ENCODE measurements at places on chromosomes 7 and 10.

- DNase-seq, result no peak
Observed at GRCh38 chr10:89371079-89371478, 6.8 kb upstream of the IFIT1B start.

DNA sequence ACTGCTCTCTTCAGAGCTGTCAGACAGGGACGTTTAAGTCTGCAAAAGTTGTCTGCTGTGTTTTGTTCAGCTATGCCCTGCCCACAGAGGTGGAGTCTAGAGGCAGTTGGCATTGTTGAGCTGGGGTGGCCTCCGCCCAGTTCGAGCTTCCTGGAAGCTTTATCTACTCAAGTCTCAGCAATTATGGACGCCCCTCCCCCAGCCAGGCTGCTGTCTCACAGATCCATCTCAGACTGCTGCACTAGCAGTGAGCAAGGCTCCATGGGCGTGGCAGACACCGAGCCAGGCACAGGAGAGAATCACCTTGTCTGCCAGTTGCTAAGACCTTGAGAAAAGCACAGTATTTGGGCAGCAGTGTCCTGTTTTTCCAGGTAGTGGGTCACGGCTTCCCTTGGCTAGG is 98.1 kb downstream of the SDHAF3 start:
- DNase-seq, result no peak

GRCh38 chr7:54987772-54988171 is 31.0 kb upstream of the EGFR start:
- DNase-seq, result no peak

- no peak for DNase-seq
Observed at GRCh38 chr7:47609803-47610452, 28.0 kb upstream of the TNS3 start.

DNA sequence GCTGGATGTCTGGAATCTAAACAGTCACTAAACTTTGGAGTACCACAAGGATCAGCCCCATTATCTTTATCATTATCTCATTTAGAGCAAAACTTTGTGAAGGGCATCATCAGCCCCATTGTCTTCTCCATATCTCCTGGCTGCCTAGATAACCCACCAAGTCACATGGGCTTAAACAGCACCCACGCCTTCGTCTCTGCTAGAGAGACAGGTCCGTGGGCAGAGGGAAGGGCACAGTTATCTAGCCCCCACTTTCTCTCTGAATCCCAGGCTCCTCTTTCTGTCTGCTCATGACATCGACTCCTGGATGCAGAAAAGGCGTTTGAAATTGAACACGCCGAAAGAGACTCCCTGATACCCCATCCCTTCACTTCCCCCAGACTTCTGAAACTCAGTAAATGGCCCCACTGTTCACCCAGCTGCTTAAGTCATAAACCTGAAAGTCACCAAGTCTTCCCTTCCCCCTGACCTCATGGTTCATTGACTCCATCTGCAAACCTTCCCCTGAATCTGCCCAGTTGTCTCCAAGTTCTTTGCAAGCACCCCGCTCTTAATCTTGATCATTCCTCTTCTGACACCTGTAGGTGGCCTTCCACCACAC is 20.9 kb upstream of the PARD3 start:
- DNase-seq, result no peak

- DNase-seq, result no peak
Observed at GRCh38 chr10:8563478-8563877, 509.0 kb downstream of the GATA3 start.

GRCh38 chr7:156667110-156667426 is 26.5 kb downstream of the RNF32 start:
- no peak for DNase-seq

Measured in CD4-positive, alpha-beta T cell treated with Interleukin-1 beta for 1 hour (primary cell).